NCI-H1436 (cell line): ENCODE measurements at places on chromosomes 3 and 15.

- DNase-seq: no peak
Observed at GRCh38 chr15:100596792-100597191, 5.2 kb downstream of the LINS1 start.

- no peak for DNase-seq
Observed at GRCh38 chr3:8507496-8507895, 5.9 kb downstream of the LMCD1 start.

DNA sequence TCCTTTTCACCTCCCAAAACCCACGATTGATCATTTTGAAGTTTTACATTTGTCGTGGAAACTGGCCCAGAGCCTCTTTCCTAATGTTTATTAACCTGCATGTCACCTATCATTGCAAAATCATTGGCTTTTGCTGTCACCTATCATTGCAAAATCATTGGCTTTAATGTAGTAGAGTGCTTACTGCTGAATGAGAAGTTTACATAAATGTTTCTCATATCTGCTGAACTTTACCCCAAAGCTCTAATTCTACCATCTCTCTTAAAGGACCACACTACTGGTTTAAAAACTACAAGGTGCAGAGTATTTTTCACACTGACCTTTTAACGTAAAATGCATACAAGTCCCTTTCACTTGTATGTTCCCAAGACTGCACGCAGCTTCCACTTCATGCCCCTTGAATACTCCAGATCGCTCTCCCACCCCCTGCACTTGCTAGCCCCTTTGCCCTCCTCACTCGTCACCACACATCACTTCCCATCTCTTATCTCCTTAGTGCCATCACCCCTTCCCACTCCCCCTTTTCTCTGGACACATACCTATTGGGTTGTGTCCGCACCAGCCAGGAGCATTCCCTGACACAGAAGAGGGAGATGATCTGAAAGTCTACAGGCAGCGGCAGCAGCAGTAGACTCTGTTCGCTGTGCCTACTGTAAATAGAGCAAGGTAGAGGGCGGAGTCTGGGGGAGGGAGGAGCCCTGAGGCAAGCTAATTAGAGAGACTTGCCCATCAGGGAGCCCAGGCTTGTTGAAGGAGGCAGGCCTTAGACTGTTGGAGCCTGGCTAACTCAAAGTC, 30.2 kb upstream of the ATOSA start:
- peak; percentile 60 for DNase-seq

- no peak for DNase-seq
Observed at GRCh38 chr3:72488738-72489035, 359.6 kb downstream of the SHQ1 start.

DNA sequence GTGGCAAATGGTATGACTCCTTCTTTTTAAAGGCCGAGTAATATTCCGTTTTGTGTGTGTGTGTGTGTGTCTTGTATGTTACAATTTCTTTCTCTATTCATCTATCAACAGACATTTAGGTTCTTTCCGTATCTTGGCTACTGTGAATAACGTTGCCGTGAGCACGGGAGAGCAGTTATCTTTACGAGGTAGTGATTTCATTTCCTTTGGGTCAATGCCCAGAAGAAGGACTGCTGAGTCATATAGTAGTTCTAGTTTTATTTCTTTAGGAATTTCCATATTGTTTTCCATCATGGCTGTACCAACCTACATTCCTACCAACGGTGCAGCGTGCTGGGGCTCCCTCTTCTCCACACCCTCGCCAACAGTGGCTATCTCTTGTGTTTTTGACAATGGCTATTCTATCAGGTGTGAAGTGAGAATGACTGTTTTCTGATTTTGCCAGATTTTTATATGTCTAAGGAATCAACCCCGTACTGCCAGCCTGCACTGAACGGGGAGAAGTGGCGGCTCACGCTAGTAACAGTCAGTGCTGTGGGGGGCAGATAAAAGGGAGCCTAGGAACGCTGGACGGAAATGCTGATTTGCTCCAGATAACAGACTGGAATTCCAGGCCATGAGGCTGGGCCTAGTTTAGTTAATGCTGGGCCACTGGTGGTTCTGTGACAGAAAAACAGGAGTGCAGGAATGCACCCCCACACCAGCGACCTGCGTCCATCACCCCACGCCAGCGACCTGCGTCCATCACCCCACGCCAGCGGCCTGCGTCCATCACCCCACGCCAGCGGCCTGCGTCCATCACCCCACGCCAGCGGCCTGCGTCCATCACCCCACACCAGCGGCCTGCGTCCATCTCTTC, 168.1 kb downstream of the XXYLT1 start:
- no peak for DNase-seq

GRCh38 chr3:46907271-46907670, 29.8 kb downstream of the PTH1R start:
- no peak for DNase-seq

- DNase-seq: no peak
Observed at GRCh38 chr3:89052386-89052785, 55.0 kb upstream of the EPHA3 start.

DNA sequence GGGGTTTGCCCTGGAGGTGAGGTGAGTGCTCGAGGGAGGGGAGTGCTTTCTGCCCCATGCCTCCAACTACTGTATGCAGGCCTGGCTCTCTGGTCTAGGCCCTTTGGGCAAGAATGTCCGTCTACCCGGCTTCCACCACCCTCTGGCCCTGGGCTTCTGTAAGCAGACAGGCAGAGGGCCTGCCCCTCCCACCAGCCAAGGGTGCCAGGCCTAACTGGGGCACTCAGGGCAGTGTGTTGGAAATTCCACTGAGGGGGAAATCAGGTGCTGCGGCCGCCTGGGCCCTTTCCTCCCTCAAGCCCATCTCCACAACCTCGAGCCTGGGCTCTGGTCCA, 9.4 kb downstream of the DLL4 start:
- no peak for DNase-seq

DNA sequence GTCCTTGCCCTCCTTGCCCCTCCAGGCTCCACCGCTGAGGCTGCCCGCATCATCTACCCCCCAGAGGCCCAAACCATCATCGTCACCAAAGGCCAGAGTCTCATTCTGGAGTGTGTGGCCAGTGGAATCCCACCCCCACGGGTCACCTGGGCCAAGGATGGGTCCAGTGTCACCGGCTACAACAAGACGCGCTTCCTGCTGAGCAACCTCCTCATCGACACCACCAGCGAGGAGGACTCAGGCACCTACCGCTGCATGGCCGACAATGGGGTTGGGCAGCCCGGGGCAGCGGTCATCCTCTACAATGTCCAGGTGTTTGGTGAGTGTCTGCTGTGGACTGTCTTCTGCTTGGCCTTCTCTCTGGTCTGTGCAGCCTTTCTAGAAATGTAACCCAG, 61.0 kb downstream of the BOC start:
- DNase-seq: no peak

GRCh38 chr3:11238060-11238459, 34.1 kb upstream of the ATG7 start:
- DNase-seq: no peak

- DNase-seq: peak; percentile 95
Observed at GRCh38 chr15:23566071-23566554, 639 bp downstream of the MKRN3 start.

- no peak for DNase-seq
Observed at GRCh38 chr3:128256131-128256530, 102.8 kb downstream of the EEFSEC start.
